ENCODE measurements at places on chromosomes 5 and 9.

GRCh38 chr5:116520771-116521170, 53.9 kb downstream of the SEMA6A start:
- no peak for DNase-seq

DNA sequence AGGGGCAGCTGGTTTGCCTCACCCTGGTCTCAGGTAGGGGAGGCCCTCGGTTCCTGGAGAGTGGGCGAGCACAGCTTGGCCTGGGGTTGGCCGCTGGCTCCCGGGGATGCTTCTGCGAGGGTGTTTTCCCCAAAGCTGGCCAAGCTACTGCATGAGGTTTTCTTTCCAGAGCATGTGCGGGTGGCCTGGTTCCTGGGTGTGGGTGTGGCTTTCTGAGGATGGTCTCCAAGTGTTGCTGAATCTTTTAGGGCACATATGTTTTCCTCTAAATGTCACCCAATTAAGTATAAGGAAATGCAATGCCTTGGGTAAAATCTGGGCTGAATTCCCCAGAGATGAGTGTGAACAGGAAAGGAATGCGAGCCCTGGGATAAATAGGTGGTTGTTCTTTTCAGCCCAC, 115.8 kb upstream of the ICE1 start:
- no peak for DNase-seq

GRCh38 chr9:16708656-16709435, 161.6 kb downstream of the BNC2 start:
- no peak for DNase-seq

- no peak for DNase-seq
Observed at GRCh38 chr5:107472620-107473064, 198.1 kb downstream of the EFNA5 start.

- no peak for DNase-seq
Observed at GRCh38 chr5:72459089-72459661, 48.0 kb downstream of the ZNF366 start.

GRCh38 chr9:112443200-112443599, 43.4 kb upstream of the KIAA1958 start:
- DNase-seq = no peak

DNA sequence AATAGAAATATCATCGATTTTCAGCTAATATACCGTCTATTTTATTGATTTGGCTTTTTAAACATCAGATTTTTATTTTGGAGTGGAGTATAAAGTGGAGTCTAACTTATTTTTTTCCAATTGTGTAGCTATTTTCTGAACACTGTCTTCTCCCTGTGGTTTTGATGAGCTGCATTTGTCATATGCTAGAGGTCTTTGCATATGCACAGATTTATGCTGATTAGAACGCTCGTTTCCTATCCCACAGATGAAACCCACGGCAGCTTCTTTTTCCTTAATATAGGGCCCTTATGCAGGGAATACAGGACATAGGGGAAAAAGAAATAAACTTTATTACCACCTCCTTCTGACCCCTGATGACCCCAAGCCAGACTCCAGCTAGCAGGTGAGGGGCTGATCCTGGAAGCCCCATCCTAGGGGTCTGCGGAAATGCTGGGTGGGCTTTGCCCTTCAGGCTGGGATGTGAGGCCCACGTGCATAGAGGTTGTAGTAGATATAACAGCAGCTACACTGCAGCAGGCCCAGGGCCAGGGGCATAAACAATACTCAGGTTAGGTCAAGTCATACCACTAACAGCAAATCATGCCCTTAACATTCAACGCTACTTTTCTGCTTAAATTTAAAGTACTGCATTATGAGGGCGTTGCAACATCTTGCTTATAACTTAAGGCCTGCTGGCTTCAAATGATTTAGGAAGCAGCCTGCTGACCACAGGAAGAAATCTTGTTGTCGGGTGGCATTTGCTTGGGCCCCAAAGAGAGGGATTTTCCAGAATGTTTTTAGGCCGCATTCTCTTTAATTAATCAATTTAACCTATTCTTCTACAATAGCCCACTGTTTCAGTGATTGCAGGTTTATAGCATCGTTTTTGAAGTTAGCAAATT, 28.5 kb downstream of the MVB12B start:
- DNase-seq = no peak

DNA sequence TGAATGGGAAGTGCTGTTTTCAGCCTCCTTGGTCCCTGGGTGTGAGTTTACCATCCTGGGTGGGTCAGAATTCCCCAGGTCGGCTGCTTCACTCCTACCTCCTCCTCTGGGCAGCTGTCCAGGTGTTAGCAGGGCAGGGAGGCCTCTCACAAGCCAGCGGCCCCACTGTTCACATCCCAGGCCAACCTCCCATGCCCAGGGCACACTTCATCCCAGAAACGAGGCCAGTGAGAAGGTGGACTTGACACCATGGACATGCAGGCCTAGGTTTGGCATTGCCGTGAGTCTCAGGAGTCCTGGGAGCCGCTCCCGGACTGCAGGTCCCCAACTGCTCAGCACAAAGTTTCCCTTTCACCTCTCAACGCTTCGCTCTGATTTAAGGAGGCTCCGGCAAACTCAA, 229.6 kb upstream of the IRX2 start:
- no peak for DNase-seq

GRCh38 chr9:120900824-120901223, 23.8 kb upstream of the PHF19 start:
- no peak for DNase-seq

DNA sequence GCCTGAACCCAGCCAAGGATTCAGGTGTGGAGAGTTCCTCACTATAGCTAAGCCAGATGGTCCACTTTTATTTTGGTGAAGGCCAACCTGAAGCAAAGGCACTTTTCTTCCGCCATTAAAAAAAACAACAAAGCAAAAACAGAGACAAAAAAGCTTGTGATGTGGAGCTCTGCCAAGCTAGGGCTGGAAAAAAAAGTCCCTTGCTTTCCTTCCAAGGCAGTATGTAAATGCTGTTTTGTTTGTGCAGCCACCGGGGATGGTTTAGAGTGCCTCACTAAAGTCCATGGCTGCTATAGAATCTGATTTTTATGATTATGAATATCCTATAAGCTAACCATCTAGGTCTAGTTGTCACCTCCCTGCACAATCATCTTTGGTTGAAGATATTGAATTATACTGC, 14.9 kb downstream of the MEGF10 start:
- no peak for DNase-seq

GRCh38 chr5:132098151-132098594, 24.6 kb downstream of the CSF2 start:
- no peak for DNase-seq

- no peak for DNase-seq
Observed at GRCh38 chr5:32020271-32020670, 153.8 kb downstream of the GOLPH3 start.

DNA sequence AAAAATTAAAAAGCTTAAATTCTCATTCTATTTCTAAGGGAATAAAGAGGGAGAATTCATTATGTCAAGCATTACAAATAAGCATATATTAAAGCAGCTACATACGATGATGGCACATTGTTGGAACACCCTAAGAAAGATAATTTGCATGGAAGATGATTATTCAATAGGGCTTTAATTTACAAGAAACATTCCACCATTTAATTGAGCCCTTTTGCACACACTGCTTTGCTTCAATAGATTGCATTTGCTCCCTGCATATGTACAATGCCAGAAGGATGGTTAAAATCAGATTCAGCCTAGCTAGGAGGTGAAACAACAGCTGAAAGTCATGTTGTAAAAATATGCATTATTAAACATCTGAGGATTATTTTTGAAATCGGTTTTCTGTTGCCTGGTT, 21.8 kb downstream of the KIAA1958 start:
- no peak for DNase-seq

GRCh38 chr9:91572044-91572443, 148.4 kb upstream of the NFIL3 start:
- no peak for DNase-seq

DNA sequence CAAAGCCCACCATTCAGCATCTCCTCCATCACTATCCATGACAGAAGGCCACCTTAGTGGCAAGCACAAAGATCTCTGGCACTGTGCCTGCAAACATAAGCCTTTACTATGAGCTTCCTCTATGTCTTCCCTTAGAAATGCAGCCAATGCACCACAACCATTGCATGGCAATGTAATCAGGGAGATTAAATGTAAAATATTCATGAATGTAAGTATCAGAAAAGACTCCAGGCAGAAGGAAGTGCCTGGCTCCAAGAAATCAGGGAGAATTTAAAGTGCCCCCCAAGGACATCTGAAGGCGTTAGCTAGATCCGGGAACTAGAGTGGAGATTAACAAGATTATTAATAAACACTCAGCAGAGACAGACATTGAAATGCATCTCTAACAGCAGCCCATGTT, 32.5 kb upstream of the MYORG start:
- no peak for DNase-seq

DNA sequence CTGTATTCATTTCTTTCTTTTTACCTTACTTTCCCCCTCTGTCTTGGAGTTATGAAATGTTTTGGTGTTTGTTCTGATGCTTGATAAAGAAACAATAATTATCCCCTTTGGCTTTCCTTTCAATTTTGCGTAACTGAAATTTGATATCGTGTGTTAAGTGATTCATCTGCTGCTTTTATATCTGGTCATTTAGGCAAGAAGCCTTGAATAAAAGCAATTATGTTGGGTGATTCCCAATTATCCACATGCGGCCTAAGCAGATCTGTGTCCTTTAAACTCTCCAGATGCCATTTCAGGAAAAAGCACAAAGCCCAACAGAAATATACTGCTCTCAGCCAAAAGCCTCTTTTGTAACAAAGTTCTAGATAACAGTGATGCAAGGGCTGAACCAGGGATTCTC, 92.8 kb downstream of the TAF11L14 start:
- DNase-seq = no peak

GRCh38 chr5:10624206-10624605, 60.3 kb downstream of the ANKRD33B start:
- DNase-seq = no peak

Measured in lower lobe of right lung (tissue), 2 donors.